Right lobe of liver (tissue), 6 donors: ENCODE measurements at places on chromosomes 13 and 19. TPM values are rescaled to one million over a fixed set of nuclear protein-coding genes. Genes with fewer than 3 reads are reported as not detected.
A peak's percentile ranks its signal among the peaks of the same experiment; 100 is the strongest.

GRCh38 chr19:49701271-49701786 is 10.4 kb downstream of the CPT1C start:
- DNase-seq, result no peak
- H3K4me1 ChIP-seq, result no peaks in the 10 kb centered on the region
- no peaks in the 10 kb centered on the region for H3K36me3 ChIP-seq
- H3K27me3 ChIP-seq, result no peaks in the 10 kb centered on the region

DNA sequence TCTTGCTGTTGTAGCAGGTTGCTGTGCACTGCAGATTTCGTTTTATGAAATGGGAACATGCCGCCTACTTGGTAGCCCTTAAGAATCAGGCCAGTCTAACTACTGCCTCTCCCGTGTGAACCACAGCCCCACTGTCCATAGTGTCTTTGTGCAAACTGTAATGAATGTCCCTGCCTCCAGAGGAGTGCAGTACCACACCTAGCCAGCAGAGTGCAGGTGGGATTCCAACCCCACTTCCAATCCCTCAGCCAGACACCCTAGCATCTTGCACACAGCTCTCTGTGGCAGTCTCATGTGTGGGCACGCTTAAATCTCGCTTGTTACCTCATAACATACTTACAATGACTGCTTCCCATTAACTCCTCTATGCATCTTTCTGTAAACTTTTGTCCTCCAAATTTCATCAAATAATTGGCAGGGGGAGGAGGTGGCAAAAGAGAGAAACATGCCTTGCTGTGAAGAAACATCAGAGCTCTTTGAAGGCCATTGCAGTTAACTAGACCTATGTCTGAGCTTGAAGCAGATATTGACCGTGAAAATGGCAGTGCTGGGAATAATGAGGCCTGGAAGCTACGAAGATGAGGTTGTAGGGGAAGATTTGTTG is 47.2 kb downstream of the ZAR1L start:
- no peaks in the 10 kb centered on the region for H3K27me3 ChIP-seq
- H3K36me3 ChIP-seq, result peaks cover 8% of the 10 kb centered on the region
- no peak overlapping the region for H3K27ac ChIP-seq
- no peak for DNase-seq

- H3K27ac ChIP-seq, result no peak overlapping the region
- H3K27me3 ChIP-seq, result no peaks in the 10 kb centered on the region
- DNase-seq, result no peak
- H3K4me1 ChIP-seq, result peaks cover 51% of the 10 kb centered on the region
- no peaks in the 10 kb centered on the region for H3K36me3 ChIP-seq
These were observed 2.0 kb downstream of the EGLN2 start for GRCh38 chr19:40800997-40801377.

DNA sequence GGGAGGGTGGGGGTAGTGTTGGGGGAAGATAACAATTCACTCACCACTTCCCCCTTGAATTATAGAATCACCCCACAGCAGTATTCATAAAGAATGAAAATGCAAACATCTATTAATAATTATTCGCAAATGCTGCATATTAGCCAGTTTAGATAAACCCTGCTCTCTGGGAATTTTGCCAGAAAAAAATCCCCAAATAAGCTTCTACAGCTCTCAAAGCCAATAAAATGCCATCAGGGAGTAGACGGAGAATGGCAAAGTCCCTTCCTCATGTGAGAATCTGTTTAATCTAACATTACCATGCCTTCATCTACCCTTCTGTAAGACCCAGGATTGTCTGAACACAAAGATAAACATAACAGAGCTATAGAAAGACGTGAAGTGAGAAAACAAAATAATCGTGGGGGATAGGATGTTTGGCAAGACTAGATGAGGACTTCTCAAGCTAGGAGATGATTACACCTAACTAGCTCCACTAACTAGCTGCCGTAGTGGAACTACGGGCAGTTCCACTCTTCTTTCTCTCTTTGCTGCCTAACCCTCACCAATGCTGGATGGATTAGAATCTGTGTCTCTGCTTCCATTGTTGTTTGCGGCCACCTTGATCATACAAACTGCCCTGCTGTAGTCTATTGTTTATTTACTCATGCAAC is 32.4 kb upstream of the CACNA1A start:
- no peaks in the 10 kb centered on the region for H3K27me3 ChIP-seq
- no peaks in the 10 kb centered on the region for H3K36me3 ChIP-seq
- no peak overlapping the region for H3K4me3 ChIP-seq
- no peaks in the 10 kb centered on the region for H3K4me1 ChIP-seq
- no peak overlapping the region for H3K27ac ChIP-seq

- no peaks in the 10 kb centered on the region for H3K4me1 ChIP-seq
- H3K36me3 ChIP-seq, result no peaks in the 10 kb centered on the region
- peak overlapping the region; percentile 21 for H3K27ac ChIP-seq
- H3K27me3 ChIP-seq, result no peaks in the 10 kb centered on the region
- H3K4me3 ChIP-seq, result no peak overlapping the region
- no peak for DNase-seq
These were observed 62.0 kb upstream of the EDNRB start for GRCh38 chr13:77980592-77980991.

- no peak for DNase-seq
- no peaks in the 10 kb centered on the region for H3K36me3 ChIP-seq
- no peak overlapping the region for H3K27ac ChIP-seq
- peaks cover 16% of the 10 kb centered on the region for H3K4me1 ChIP-seq
- H3K4me3 ChIP-seq, result no peak overlapping the region
These were observed 1.5 kb downstream of the CCDC106 start for GRCh38 chr19:55649268-55650125.

DNA sequence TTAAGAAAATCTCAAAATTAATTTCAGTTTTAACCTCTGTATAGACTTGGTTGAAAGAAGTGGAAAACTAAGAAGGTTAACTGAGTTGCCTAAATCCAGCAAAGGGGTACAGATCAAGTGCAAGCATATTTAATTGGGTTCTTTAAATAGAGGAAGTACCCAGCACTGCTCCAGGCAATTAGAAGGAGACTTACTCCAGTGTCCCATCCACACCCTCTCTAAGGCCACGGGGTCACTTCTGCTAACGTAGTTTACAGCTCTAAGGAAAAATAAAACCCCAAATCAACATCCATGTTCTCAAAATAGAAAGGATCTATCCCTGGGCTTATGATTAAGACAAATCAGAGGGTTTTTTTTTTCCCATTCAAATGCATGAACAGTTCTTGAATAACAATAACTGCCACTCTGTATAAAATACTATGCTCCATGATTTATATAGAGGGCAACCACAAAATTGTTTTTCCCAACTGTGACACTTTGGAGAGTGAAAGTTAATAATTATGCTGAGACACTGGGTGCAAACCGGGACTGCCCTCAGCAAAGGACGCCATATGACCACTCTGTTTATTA is 4.6 kb downstream of the FRY start:
- H3K4me3 ChIP-seq, result peak overlapping the region; percentile 13
- no peak for DNase-seq

DNA sequence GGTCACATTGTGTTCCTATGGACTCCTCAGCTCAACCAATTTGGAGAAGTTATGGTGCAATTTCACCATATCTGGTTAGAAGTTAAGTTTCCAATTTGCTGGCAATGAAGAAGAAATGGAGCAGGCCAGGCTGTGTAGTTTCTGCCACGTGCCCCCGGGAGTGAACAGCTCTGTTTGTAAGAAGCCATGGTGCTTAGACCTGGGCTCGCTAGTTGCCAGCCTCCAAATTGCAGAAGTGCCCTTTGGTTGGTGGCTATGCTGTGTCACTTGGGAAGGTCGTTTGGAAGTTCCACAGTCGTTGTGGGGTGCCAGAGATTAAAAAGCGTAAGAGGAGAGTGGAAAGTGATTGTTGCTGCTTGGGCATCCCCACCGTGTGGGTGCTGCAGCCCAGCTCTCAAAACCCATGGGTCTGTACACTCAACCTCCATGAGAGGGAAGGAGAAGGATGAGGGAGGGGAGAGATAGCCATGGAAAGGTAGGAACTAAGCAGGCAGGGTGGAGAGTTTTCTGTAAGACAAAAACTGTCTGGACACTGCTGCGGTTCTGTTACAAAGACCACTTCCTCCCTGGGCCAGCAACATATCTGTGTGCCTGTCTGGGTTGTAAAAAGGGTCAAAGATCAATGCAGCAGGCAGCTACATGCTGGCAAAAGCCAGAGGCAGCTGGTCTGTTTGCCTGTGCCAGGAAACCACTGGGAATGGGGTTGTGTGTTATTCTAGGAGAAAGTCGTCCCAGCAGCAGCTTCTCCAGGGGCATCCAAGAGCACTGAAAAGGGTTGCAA is 10.8 kb downstream of the ALOX5AP start:
- no peaks in the 10 kb centered on the region for H3K4me1 ChIP-seq
- DNase-seq, result no peak
- H3K27ac ChIP-seq, result no peak overlapping the region
- no peak overlapping the region for H3K4me3 ChIP-seq

DNA sequence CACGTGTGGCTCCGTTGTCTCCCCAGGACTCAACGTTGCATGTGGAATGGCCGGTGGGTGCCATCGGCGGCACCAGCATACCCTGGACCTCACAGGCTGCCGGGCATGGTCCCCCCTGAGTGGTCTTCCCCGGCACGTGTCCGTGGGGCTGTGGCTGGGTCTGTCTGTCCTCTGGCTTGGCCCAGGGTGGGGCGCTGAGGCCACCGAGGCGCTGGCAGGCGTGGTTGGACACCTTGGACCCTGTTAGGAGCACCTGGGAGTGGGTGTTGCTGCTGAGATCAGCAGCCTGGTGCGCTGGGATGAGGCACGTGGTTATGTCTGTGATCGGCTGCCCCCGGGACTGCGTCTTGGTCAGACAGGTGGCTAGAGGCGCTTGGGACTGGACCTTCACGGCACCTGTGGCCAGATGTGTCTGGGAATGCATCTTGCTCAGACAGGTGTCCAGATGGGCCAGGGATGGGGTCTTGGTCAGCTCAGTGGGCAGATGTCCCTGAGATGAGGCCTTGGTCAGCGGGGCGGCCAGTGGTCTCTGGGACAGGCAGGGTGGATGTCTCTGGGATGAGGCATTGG is 9.2 kb downstream of the IQCN start:
- peaks cover 12% of the 10 kb centered on the region for H3K36me3 ChIP-seq
- no peak overlapping the region for H3K4me3 ChIP-seq
- H3K4me1 ChIP-seq, result no peaks in the 10 kb centered on the region
- no peaks in the 10 kb centered on the region for H3K27me3 ChIP-seq
- no peak overlapping the region for H3K27ac ChIP-seq

DNA sequence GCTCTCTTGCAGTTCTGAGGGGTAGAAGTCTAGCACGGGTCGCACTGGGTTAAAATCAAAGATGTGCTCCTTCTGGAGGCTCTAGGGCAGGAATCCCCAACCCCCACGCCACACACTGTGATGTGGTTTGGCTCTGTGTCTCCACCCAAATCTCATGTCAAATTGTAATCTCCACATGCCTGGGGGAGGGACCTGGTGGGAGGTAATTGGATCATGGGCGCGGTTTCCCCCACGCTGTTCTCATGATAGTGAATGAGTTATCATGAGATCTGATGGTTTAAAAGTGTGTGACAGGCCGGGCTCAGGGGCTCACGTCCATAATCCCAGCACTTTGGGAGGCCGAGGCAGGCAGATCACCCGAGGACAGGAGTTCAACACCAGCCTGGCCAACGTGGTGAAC is 26.6 kb upstream of the CALM3 start:
- no peak overlapping the region for H3K27ac ChIP-seq
- no peak for DNase-seq
- no peak overlapping the region for H3K4me3 ChIP-seq
- no peaks in the 10 kb centered on the region for H3K4me1 ChIP-seq

DNA sequence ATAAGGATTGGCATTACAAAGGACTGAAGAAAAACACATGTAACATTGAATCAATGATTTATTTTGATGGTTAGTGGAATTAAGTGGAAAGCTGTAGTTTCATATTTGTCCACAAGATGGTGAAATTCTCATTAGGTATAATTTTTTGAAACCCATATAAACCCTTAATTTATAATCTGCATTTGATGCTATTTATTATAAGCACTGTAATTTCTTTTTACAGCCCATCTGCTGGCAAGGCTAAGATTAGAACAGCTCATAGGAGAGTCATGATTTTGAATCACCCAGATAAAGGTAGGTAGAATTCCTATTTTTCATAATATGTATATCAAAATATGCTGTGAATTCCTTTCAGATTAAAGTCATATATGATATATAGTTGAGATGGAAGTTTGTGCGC is 62.2 kb downstream of the DNAJC15 start:
- H3K27me3 ChIP-seq, result no peaks in the 10 kb centered on the region
- no peak overlapping the region for H3K4me3 ChIP-seq
- no peak overlapping the region for H3K27ac ChIP-seq
- H3K36me3 ChIP-seq, result no peaks in the 10 kb centered on the region
- no peak for DNase-seq

GRCh38 chr19:7665076-7665475 is 3.8 kb upstream of the RETN start:
- no peak for DNase-seq
- H3K27ac ChIP-seq, result no peak overlapping the region
- H3K27me3 ChIP-seq, result no peaks in the 10 kb centered on the region
- H3K4me3 ChIP-seq, result no peak overlapping the region
- no peaks in the 10 kb centered on the region for H3K36me3 ChIP-seq

DNA sequence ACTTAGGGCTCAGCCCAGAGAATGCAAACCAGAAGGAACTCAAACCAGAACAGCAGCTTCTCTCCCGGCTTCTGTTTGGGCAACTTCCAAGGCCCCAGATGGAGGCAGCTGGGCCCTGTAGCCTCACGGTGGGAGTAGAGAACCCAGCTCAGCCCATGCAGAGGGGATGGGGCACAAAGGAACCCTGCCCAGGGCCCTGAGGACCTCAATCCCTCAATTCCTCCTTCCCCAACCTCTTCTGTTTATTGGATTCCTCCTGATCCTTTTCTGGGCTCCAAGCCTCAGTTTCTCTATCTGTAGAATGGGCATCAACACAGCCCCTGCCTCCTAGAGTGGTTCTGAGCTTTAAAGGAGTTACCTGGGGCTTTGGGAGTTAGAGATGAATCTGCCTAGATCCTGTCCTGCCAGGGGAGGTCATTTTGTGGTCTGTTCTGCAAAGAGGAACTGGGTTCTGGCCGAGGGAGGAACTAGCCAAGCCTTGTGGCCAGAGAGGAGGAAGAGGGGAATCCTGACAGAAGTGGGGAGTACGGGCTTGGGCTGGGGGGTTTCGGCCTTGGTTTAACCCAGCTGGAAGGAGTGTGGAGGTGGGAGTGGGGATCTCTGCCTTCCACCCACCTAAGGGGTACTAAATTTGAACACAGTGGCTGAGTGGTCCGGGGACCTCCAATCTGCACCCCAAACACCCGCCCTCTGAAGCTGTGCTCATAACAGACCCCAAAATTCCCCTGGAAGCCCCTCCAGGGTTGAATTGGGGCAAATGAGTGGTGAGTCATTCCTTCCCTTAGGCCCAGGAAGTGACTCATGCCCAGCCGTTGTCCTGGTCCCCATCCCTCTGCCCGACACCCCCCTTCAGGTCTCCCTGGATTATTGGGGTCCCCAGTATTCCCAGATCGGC is 2.7 kb downstream of the ADGRE5 start:
- H3K4me3 ChIP-seq, result peak overlapping the region; percentile 49
- DNase-seq, result no peak
- H3K27me3 ChIP-seq, result no peaks in the 10 kb centered on the region
- peak overlapping the region; percentile 50 for H3K27ac ChIP-seq

REXO1 gene
- 12.2 TPM for total RNA-seq

IGFL2 gene
- total RNA-seq, result not detected

ZNF667 gene
- 0.59 TPM for total RNA-seq

CAPN12 gene
- 5.8 TPM for total RNA-seq

CABP5 gene
- total RNA-seq, result not detected

ERICH6B gene
- total RNA-seq, result not detected

CCDC169 gene
- not detected for total RNA-seq

ZIM2 gene
- total RNA-seq, result not detected
